ENCODE measurements at places on chromosomes 2 and 18.

DNA sequence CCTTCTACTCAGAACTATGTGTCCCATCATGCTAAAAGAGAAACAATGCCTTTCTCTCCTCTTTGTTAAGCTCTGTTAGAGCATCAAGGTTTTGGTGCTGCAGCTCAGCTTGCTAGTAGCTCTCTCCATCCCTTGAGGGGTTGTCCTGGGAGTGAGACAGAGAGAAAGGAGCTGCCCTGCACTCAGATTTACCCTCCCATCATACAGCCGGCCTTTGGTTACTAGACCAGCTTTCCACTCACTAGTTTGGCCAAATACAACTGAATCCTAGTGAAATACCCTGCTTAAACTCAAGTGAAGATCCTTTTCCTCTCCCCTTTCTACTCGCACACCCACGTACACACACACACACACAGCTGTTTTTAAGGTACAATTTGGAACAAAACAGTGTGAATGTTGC lies 2.3 kb upstream of the CHN1 start:
- DNase-seq: no peak

GRCh38 chr2:206392118-206392517 lies 51.2 kb upstream of the ADAM23 start:
- no peak for DNase-seq

GRCh38 chr18:48022531-48023329 lies 92.3 kb upstream of the SMAD2 start:
- DNase-seq: peak; percentile 71

GRCh38 chr2:3827673-3828575 lies 124.5 kb downstream of the DCDC2C start:
- peak; percentile 30 for DNase-seq

DNA sequence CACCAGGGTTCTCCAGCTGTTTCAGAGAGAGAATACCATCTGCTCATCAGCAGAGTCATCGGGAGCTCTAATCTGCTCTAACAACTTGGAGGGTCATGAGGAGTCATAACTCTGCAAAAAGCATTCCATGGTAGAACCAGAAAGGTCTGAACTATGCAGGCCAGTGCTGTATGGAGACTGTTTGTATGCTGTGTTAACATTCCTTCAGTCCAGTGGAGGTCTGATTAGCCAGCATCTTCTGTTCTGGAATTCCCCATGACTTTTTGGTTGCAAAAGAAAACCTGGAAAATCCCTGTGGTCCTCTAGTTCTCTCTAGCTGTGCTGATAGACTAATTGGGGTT lies 9.4 kb upstream of the ITGB6 start:
- no peak for DNase-seq

DNA sequence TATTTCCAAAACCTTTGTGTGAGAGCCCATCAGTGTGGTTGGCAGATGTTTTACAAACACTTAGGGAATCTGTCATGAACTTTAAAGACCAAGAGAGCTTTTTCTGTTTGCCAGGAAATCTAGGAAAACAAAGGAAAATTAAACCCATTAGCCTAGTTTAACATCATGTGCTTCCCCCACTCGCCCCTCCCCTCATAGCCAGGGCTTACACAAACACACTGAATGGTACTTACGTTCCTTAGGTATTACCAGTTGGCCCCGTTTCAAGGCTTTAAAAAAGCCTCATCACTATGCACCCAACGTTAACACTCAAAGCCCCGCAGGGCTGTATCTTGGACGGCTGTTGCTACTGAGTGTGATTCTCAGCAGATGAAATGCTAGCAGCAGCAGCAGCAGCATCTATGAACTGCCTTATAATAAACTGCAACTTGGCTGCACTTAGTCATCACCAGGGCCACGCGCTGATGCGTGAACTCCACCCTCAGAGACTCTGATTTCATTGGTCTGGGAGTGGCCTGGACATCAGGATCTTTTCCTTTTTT lies 20.1 kb upstream of the TTC39C start:
- peak; percentile 72 for DNase-seq

GRCh38 chr2:74867841-74868658 lies 34.1 kb downstream of the HK2 start:
- no peak for DNase-seq

- DNase-seq: no peak
Measured at GRCh38 chr2:113976277-113976928, 86.5 kb downstream of the ACTR3 start.

DNA sequence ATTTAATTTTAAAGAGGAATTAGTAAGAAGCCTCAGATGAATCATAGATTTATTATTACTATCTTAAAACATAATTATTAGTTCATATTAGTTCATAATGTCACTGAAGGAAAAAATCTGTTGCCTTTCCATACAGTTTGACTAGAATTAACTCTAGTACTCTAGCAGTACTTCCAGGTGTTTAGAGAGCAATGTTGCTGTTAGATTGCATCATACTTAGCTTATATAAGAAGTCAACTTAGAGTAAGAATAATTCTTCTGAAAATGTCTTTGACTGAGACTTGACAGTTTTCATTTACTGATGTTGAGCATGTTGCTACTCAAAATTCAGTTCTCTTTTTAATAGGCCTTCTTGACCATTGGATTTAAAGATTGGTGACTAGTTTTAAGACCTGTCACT lies 4.7 kb downstream of the RAB3GAP1 start:
- DNase-seq: no peak

DNA sequence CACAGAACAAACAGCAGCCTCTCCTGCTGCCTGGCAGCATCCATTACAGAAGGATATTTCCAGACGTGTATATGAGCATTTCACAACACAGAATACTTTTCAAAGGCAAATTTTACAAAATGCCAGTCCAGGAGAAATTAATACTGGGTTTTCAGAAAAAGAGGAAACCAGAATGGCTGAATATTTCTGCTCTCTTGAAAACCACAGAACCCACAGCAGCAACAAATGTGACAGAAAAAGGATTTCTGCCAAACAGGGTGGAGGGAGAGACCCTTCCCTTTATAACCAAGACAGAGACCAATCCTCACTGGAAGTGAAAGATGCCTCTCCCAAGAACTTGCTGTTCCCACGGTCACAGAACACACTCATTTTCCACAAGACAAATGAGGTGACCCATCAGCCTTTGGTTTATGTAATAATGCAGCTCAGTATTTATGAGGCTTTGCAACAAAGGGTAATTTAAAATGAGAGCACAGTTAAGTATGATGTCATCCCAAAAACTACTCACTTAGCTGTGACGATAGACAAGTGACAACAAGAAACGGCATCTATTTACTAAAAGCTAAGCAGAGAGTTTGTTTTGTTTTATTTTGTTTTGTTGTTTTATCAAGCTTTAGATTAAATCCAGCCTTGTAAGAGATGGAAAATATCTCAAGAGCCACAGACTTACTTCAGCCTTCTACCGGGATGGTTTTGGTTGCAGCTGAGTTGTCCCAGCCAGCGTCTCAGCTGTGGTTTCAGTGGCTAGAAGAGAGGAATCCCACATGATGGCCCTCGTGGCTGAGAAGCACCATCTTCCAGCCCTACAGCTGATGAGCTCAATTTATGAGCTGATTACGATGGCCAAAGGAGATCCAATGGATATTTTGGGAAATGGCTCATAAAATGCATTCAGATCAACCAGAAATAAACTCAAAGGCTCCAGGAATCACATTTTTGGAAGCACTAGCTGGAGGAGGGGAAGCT lies 249.3 kb upstream of the AGAP1 start:
- DNase-seq: no peak

GRCh38 chr2:68689553-68690537 lies 44.8 kb upstream of the ARHGAP25 start:
- DNase-seq: no peak

- DNase-seq: peak; percentile 4
Measured at GRCh38 chr18:62452280-62452831, 70.5 kb upstream of the ZCCHC2 start.

GRCh38 chr2:195461010-195461409 lies 196.0 kb upstream of the SLC39A10 start:
- DNase-seq: no peak

GRCh38 chr2:174145827-174146226 lies 102.5 kb downstream of the OLA1 start:
- DNase-seq: no peak

- DNase-seq: no peak
Measured at GRCh38 chr2:28972778-28973335, 8.2 kb upstream of the TOGARAM2 start.

DNA sequence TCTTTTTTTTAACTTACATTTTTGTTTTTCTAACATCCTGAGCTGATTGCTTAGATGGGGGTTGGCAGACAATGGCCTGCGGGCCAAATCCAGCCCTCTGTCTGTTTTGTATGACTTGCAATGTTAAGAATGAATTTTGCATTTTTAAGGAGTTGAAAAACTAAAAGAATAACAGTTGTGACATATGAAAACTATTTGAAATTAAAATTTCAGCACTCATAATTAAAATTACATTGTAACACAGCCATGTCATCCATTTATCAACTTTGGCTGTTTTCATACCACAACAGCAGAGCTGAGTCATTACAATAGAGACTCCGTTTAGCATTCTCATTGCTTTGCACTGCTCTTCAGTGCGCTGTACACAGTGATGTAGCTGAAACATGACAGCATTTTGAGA lies 94.1 kb upstream of the MC4R start:
- no peak for DNase-seq

DNA sequence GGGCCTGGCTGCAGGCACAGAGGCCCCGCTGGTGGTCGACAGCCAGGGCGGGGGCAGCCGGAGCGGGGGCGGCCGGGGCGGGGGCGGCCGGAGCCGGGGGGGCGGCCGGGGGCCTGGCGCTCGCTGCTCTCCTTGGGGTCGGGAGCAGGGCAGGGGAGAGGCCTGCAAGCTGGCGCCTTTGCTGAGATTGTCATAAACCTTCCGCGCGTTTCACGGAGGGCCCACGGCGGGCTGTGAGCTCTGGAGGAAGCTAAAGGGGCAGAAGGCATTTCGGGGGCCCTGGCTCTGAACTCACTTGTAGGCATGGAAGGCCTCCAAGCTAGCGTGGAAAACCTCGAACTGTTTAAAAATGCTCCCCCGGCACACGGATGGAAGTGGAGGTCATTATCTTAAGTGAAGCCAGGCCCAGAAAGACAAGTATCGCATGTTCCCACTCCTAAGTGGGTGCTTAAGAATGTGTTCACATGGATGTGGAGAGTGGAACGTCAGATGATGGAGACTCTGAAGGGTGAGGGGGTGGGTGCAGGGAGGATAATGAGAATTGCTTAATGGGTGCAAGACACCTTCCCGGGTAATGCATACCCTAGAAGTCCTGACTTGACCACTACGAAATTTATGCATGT lies 629 bp downstream of the PRELID3A start:
- DNase-seq: no peak

DNA sequence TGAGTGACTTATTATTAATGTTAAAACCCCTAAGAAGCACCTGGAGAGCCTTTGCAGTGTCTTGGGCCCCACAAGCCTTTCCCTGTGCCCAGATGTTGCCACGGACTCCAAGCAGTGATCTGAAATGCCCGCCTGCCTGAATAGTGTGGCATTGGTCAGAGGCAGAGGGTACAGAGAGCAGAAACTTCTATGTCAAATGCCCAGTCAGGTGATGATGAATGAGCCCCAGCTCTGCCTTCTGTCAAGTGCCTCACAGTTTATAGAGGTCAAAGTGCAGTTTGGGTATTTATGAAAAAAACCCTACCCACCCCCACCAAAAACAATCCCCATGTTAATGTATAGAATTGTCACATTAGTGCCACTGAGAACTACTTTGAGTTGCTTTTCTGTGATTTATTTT lies 170.0 kb upstream of the SIX3 start:
- no peak for DNase-seq

GRCh38 chr2:207600231-207600630 lies 25.0 kb downstream of the METTL21A start:
- DNase-seq: no peak

DNA sequence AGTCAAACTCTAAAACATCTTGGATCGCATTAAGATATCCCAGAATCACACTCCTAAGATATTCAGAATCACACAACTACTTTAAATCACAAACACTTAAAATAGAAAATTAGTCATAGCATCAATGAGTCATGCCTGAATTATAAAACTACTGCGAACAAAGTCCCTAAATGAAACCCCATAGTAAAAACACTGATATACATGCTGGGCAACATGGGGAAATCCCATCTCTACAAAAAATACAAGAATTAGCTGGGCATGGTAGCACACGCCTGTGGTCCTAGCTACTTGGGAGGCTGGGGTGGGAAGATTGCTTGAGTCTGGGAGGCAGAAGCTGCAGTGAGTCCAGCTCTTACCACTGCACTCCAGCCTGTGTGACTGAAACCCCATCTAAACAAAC lies 101.7 kb downstream of the COBLL1 start:
- no peak for DNase-seq

GRCh38 chr2:236501531-236501930 lies 68.1 kb upstream of the ACKR3 start:
- DNase-seq: no peak

GRCh38 chr2:6865346-6866274 lies at the start of gene CMPK2:
Gene CMPK2, minus strand, starts transcription at chr2:6865907. Its CDS starts 211 bp downstream, at chr2:6865696.
- peak; percentile 86 for DNase-seq

DNA sequence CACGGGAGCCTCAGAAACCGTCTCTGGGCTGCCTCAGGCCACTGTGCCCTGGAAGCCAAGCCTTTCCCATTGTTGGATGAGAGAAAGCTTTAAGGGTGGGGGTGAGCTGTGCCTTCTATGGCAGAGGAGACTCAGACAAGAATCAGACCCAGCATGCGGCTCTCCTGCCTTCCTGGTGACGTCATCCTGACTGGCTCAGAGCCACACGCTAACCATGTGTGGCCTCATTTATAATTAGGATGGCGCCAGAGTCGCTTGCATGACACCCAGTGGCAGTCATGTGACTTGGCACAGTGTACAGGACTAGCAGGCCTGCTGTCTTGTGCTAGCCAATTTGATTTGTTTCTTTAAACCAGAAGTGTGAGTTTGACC lies 99.1 kb downstream of the SH3BP4 start:
- peak; percentile 94 for DNase-seq

DNA sequence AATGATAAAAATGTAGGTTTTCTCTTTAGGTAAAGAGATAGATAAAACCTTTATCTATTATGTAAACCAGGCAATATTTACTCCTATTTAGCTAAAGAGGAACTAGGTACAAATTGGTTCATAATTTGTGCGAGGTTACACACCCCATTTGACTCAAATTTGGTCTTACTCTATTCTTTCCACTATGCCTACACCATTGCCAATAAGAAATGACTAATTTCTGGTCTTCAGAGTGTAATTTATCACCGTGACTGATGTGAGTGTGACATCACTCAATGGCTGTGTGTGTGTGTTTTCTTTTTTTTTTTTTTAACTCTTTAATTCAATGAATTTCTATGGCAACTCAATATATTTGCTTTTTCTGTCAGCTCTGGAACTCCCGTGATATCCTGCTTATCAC lies 955.8 kb downstream of the TDRD15 start:
- no peak for DNase-seq

DNA sequence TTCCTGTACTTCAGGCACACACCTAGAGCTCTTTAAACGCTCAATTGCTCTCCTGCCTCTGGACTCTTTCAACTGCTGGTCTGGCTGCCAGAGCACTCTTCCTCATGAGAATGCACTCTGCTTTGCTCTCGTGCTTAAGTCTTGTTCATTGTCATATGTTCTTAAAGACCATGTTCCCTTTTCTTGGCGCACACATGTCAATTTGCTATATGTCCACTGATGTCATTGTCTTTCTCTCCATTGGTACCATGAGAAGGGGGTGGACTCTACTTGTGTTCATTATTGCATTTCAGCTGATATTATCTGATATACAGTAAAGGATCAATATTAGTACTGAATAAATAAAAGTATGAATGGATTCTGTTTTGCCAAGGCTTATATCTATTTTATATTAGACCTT lies 16.8 kb downstream of the SPHKAP start:
- DNase-seq: no peak

All from NCI-H510A treated with DMSO at 0.1 percent for 48 hours (cell line).